ENCODE measurements at places on chromosomes 13 and 19.
A peak's percentile ranks its signal among the peaks of the same experiment; 100 is the strongest.

- peak; percentile 66 for DNase-seq
These were observed 15.7 kb downstream of the PLIN3 start for GRCh38 chr19:4851551-4852290.

DNA sequence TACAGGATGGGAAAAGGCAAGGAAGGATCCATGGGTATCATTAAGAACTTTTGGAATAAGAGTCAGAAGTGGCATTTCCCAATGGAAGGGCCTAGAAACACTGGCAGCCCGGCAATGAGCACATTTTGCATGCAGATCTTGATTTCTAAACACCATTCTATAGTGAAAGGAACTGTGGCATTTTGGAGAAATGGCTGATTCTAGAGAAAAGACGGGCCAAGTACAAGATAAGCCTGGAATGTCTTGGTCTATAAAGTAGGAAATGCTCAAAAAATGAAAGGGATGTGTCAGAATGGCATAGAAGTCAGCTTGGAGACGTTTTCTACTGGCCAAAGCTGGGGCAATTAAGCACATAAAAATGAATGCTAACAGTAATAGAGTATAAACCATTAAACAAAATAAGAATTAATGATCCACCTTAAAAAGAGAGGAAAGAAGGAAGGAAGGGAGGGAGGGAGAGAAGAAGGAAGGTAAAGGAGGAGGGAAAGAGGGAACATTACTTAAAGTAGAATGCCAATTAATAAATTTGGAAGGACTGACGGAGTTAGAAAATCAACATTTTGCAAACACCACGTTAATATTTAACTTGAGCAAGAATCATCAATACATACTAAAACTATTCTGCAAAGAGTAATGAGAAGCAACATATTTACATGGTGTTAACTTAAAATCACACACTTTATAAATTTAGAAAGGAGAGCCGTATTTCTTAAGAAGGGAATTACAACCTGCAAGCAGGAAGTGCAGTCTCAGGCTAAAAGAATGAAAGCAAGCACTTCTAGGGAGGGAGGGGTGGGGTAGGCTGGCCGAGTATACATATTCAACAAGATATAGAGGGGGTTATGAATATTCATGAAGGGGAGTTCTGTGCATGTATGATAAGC, 78.9 kb downstream of the ANKRD10 start:
- no peak for DNase-seq

DNA sequence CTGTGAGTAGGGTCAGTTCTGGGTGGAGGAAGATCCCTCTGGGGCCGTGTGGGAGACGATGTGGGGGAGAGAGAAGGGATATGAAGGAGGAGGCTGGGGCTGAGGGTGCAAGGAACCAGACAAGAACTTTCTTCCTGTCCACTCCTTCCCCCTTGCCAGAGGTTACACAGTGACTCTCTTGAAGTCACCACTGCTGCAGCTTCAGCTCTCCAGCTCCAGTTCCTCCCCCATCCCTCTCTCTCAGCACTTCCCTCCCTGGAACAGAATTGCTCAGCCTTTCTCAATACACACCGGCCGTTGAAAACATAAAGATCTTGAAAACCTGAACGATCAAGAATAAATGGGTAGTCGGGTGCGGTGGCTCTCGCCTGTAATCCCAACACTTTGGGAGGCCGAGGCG, 5.1 kb downstream of the ZSWIM9 start:
- no peak for DNase-seq

- DNase-seq, result peak; percentile 32
These were observed 8.3 kb downstream of the UBAC2 start for GRCh38 chr13:99208845-99209527.

GRCh38 chr13:98565726-98566565, 11.0 kb downstream of the STK24 start:
- DNase-seq, result no peak

DNA sequence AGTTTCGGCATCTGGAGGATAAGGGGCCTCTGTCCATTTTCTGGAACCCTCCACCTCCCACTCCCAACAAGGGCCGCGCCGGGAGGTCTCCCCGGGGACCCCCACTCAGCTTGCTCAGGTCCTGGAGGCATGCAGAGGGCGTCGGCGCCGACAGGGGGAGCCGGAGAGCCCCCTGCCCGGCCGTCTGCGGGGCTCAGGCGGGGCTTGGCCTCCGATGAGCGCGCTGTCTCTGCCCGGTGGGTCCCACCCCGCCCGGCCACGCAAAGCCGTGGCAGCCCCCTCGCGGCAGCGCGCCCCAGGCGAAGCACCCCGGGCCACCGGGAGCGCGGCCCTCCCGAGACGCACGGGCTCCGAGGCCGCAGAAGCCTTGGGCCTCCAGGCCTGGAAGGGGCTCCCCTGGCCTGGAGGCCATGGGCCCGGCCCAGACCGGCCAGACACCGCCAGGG, 149.7 kb upstream of the ZNF536 start:
- no peak for DNase-seq

All from right atrium auricular region (tissue), 2 donors.